ENCODE measurements at places on chromosomes 11 and 22. TPM values are rescaled to one million over a fixed set of nuclear protein-coding genes. Genes with fewer than 3 reads are reported as not detected.

DNA sequence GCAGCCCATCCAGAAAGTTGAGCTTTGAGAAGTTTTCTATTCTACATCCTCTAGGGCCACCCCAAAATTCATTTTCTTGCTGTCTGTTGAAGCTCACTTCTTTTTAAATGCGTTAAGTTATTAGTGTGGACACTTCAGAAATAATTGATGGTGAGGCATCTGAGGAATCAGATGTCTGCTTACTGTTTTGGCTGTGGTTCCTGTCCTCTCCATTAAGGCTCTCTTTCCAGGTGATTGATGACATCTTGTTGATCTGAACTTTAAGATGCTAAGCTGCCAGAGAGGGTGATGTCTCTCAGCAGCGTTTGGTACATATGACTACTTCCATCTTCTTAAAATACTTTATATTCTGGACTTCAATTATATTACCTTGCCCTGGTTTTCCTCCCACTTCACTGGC is 45.2 kb downstream of the FAT3 start:
- no peak for DNase-seq

GRCh38 chr11:100918551-100919500 is 210.8 kb downstream of the PGR start:
- DNase-seq, result no peak

DNA sequence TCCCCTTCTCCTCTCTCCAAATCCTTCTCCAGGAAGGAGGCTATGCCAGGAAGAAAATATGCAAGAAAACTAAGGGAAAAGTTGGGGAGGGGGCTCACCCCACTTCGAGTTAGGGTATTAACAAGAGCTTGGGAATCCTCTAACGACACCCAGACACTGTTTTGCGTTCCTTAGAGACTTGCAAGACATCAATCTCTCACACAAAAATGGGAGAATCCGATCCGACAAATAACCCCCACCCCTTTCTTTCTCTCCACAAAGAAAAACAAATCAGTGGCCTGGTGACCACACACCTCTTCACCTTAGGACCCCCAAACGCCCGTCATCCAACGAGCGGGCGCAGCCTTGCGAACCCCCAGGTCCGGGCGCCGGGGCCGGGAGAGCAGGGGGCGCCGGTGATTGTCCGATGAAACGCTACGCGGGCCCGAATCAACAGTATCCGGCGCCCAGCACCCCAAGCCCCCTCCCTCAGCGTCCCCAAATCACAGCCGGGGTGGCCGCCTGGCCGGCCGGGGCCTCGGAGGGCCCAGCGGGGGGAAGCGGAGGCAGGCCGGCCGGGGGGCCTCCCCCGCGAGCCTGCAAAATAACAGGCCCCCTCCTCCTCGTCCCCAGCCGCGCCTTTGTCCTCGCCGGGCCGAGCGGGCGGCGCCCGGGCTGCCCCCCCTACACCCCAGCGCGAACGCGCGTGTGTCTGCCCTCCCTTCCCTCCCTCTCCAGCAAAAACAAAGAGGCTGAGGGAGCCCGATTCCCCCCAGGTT is 690 bp downstream of the CSNK1E start:
- peak; percentile 79 for DNase-seq

Gene TRIM51
- 0.20 TPM for polyA plus RNA-seq

Gene SYT12
- polyA plus RNA-seq, result 3.7 TPM
